ENCODE measurements at places on chromosomes 12 and 14. TPM values are rescaled to one million over a fixed set of nuclear protein-coding genes. Genes with fewer than 3 reads are reported as not detected.

Gene CLEC6A
- polyA plus RNA-seq, result not detected

Gene CLEC1B
- not detected for polyA plus RNA-seq

Gene ARMH4
- 13.9 TPM for polyA plus RNA-seq

Gene IFNG-AS1
- not detected for polyA plus RNA-seq

Gene HVCN1
- 10.1 TPM for polyA plus RNA-seq

Gene DHRS4L2
- 12.9 TPM for polyA plus RNA-seq

Gene RERG
- polyA plus RNA-seq, result 0.99 TPM

Gene GPD1
- 0.17 TPM for polyA plus RNA-seq
